Activated T-helper 9 cell treated with anti-CD3 and anti-CD28 coated beads, Interleukin-2, amount 50 U/mL, for 16 hours (primary cell): ENCODE measurements at places on chromosomes 6 and 20.

- no peak for DNase-seq
Observed at GRCh38 chr6:15331629-15332251, 85.9 kb downstream of the JARID2 start.

DNA sequence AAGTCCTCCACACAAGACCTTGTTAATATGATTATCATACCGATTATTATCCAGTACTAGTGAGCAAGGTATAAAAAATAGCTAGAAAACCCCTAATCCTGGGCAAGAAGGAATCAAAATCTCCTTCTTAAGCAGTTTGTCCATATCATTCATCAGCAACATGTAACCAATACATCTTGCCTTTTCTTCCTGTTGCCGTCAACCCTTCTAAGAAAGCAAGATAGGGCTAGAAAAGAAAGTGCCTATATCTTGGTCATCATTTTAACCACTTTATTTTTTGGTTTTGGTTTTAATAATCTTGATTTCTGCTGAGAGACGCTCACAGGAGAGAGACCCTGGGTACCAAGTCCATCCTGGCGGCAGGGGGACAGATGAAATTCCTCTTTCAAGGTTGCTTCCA, 27.2 kb upstream of the PREX1 start:
- DNase-seq, result no peak

DNA sequence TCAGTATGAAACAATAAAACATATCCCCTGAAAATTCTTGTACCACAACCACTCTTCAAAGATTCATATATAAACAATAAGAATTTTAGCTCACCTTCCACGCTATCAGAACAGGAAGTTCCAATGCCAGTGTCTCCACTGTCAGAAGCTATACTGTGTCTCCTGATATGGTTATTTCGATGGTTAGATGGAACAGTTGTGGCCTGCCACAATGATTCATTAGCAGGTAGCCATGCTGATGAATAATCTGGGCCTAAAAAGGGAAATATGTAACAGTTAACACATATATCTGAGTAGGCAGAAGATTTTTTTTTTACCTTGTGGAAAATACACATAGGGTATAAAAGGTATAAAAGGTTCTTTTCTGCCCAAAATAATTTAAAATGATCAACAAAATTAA, 19.0 kb downstream of the CEP85L start:
- DNase-seq, result no peak

GRCh38 chr6:105375797-105376196, 27.1 kb downstream of the PREP start:
- no peak for DNase-seq

- no peak for DNase-seq
Observed at GRCh38 chr6:80969439-80969838, 783.0 kb downstream of the TENT5A start.

DNA sequence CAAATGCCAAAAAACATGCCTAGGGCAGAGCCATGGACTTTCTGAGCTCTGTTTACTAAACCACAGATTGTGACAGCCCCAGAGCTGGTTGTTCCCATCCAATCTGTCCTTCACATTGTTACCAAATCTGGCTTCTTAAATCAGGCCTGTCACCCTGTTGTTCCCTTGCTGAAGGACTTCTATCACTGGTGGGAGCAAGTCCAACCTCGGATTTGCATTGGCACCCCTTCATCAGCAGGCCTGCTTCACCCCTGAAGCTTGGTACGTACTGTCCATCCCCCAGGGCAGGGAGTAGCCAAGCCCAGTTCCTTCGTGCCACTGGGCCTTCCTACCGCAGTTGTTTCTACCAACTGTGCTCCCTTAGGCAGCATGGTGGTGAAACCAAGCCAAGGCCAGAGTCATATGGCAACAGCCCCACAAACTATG, 357.3 kb upstream of the JARID2 start:
- DNase-seq, result no peak

DNA sequence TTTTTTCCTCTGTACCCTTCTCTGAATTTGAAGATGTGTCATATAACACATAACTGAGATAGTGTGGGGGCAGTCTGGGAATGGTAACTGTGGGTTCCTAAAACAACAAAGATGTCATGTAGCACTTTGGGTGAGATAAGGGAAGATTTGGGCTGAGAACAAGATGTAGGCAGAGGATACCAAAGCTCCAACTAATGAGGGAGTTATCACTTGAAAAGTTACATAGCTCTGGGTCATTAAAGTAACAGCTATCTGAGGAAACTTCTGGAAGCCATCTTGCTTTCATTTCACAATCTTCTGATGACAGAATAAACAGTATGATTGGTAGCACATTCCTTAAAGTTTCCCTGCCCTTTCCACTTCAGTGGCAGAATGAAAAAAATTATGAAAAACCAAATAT, 255.4 kb downstream of the TBX18 start:
- DNase-seq, result no peak

DNA sequence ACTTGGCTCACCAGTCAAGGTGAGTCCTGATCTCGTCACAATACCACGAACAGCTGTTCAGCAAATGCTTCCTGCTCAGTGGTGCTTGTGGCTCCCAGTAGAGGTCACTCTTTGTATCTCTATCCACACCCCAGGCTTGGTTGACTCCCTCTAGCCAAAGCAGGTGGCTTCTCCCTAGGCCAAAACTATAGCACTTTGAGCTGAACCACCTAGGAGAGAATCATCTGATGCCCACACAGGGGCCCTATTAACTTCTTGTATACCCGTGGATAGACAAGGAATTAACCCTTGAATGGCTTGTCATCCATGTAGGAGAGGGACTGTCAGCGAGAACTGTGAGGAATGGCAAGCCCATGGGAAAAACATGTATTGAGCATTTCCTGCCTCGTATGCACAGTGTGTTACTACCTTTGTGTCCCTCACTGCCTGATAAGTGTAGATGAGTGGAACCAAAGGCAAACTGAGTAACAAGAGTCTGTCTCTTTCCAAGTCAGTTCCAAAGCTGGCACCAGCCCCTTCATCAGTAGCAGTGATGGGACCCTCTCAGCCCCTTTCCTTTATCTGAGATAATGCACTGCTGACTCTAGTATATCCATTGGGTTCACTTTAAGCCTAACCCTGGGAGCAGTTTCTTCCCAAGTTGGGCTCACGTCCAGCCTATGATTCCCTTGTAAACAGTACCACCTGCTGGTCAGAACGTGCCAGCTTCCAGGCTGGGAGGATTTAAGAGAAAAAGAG, 42.5 kb downstream of the EIF2S2 start:
- peak; percentile 28 for DNase-seq

DNA sequence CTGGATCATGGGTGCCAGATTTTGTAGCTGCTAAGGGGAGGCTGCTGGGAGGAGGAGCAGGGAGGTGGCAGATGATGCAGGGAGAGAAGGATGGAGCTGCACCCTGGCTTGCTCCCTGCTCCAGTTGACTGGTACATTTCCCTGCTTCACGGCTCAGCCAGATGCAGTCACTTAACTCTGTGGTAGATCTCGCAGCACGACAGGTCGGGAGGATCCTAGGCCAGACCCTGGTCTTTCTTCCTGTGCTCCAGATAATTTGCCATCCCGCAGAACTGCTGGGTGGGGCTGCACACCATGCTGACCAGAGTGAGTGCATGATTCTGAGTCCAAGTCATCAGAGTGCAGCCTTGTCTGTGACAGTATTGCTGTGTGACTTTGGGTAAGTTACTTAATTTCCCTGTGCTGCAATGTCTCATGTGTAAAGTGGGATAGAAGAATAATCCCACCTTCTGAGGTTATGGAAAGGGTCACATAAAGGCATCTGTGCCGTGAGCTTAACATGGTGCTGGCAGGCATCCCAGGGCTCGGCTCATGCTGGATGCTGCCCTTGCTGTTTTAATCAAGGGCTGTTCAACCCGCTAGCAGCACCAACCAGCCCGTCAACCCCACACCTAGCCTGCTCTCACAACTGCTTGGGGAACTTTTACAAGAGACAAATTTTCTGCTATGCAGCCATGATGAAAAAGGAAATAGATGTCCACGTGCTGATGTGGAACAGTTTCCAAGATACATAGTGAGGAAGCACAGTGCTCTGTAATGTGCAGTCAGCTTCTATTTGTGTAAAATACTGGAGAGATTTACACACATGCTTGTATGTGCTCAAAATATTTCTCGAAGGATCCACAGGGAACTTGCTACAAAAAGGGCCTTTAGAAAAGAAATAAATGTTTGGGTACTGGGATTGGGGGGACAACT, 257.9 kb downstream of the CDH26 start:
- no peak for DNase-seq

GRCh38 chr6:159042003-159042825, 2.6 kb downstream of the TAGAP start:
- peak; percentile 54 for DNase-seq

GRCh38 chr6:30446259-30446658, 43.0 kb upstream of the HLA-E start:
- no peak for DNase-seq
